Activated T-helper 1 cell treated with Interleukin-2 at 50 U/mL for 16 hours (primary cell): ENCODE measurements at places on chromosomes 4 and X.

DNA sequence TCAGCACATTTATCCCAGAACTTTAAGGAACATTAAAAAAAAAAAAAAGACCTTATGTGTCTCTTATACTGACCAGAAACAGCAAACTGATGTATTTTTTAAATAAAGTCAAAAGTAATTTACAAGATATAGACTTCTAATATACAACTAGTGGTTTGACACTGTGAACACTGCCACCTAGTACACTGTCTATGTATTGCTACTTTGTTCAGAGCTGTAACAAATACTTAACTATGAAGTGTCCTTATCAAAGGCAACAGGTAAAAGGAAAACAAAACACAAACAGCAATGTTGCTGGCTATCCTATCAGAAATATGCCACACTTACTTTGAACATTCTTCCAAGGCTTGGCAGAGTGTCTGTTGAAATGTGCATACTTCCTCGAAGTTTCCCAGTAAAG is 60.4 kb downstream of the CD40LG start:
- no peak for DNase-seq

DNA sequence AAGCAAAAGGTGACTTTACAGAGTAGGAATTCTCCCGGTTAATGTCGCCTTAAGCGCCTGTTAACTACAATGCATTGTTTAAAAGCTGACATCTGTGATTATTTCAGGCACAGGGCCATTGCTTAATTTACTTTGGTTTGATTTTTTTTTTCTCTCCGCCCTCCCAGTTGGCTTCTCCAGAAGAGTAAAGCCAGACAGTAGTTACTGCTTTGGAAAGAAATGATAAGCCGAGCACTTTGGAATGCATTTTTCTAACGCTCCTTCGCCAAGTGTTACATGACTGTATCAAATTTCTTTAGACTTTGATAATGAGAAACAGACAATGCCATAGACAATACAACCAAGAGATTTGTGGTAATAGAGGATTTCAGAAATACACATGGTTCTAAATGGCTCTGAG is 383.0 kb upstream of the TENM3 start:
- no peak for DNase-seq

GRCh38 chr4:26183017-26183416 is 137.8 kb upstream of the RBPJ start:
- no peak for DNase-seq

- DNase-seq, result no peak
Observed at GRCh38 chrX:154030266-154030665, 10.6 kb upstream of the IRAK1 start.

- DNase-seq, result no peak
Observed at GRCh38 chr4:184309241-184310170, 91.8 kb upstream of the ENPP6 start.

DNA sequence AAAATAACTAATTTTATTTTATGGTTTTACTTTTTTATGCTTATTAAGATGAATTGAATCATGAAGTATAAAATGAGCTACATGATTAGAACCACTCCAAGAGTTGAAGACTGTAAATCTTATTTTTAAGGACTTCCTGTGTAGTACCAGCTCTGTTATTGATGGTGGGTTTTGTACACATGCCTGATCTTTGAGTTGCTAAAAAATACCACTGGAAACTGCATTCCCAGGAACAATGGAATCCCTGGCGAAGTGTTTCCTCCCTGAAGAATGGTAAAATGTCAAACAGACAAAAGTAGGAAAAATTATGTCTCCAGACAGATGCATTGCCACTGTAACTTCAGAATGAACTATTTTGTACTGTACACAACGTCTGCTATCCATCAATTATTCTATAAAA is 935.4 kb upstream of the TENM3 start:
- no peak for DNase-seq

- no peak for DNase-seq
Observed at GRCh38 chr4:45442466-45442865, 681.4 kb downstream of the GABRG1 start.

DNA sequence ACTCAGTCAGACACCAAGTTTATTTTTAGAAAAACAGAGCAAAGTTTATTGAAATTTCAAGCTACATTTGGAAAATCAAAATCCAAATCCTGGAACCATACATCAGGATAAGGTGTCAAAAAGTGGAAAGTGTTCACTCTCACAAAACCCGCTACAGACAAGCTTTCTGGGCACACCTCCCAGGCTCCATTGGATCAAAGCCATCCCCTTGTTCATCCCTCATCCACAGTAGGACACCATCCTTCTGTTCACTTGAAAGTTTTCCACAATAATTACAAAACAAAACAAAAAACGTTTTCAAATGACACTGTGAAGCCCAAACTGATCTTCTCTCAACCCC is 62.4 kb downstream of the TSC22D3 start:
- DNase-seq, result no peak

DNA sequence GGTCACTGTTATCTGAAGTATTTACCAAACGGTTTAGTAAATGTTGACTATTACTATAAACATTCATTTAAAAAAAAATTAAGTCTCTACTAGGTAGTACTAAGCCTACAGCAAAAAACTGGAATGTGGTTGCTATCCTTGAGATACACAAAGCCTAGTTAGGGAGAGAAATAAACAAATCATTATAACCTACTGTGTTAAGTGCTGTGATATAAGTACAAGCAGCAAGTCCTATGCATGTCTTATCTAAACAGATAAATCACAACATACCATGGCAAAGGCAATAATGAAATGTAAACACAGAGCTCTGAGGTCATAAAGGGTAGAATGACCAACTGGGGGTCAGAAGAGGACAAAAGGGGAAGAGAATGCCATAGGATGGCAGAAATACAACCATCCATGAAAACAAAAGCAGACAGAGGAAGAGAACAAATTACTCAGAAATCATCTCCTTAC is 92.2 kb downstream of the RNF150 start:
- no peak for DNase-seq

DNA sequence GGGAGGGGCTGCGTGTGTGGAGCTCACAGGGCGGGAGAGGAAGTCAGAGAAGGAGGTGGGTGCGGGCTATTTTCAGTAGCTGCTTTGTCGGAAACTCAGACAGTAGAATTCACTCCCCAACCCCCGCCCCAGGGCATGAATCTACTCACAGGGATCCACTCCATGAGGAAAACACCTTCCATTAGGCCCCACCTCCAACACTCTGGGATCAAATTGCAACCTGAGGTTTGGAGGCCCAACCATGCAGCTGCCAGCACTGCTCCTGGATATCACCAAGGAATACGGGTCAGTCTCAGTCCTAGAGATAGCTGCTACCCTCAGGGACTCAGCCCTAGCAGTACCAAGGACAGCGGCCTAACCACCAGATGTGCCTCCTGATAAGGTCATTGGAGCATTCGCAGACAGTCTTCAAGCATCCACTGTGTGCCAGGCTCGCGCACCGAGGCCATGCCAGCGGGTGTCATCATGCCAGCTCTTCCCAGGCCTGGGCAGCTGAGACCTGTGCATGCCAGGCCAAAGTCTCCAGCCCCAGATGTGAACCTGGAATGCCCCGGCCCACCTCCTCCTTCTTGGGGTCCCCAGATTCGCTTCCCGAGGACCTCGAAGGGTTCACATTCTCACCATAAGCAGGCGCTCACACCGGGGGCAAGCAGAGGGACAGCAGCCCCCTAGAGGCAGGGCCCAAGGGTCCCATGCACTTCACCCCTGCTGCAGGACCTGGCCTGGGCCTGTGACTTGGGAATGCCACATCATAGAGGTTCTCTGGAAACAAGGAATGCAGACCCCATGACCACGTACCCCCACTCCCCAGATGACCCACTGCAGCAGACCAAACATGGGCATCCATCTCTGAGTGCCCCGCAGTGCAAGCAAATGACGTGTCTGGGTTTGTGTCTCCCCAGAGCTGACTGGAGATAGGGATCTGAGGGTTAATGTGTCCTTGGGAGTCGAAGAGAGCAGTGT is 102.3 kb downstream of the ADRA2C start:
- no peak for DNase-seq

DNA sequence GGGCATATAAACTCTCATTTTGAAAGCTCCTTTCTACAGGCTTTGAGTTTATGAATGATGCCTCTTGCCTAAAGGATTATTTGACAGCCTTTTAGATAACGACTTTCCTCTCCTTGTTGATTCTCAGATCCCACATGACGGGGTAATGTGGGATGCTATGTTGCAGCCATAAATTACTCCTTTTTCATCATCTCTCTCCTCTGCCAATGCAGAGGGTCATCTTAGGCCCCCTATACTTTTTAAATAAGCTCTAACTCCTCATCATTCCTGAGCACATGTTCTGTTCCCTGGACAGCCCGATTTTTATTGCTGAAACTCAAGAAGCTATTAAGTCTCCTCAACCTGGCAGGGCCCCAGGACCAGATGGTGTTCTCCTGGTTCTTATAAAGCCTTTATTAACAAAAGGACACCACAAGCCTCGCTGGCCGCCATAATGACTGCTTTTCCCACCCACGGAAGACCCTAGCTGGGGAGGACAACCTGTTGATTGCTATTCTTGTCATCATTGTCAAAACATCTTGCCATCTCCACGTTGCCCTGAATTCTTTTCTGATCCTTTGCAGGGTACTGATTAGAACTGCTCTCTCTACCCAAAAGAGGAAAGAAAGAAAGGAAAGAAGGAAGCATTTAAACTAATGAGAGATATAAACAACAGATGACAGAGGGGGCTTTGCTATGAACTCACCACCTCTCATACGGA is 150.7 kb downstream of the DHX15 start:
- no peak for DNase-seq

GRCh38 chr4:7034262-7035081 is 8.7 kb upstream of the TADA2B start:
- no peak for DNase-seq

DNA sequence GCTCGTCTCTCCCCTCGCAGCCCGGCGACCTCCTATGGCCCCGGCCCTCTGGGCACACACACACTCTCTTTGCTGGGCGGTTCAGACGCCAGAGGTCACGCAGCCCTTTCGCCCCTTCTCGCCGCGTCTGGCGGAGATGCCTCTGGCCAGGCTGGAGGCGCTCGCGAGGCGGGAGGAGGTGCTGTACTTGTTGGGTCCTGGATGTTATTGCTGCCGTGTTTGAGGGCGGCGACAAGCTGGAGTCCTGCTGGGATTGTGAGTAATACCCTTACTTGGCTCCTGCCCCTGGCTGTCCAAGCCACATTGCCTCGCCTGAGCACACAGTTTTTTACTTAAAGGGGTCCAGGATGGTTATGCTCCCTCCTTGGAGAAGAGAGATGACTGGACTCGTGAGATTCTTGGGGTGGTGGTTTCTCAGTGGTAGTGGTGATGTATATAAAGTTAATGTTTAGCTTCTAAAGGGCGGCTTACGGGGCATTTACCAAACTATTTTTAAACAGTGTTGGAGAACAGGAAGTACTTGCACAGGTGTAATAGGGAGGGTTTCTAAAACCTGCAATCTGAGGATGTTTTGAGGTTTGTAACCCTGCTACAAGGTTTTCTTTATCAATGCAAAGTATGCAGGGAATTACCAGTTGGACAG is 572 bp downstream of the USP53 start:
- peak; percentile 41 for DNase-seq

DNA sequence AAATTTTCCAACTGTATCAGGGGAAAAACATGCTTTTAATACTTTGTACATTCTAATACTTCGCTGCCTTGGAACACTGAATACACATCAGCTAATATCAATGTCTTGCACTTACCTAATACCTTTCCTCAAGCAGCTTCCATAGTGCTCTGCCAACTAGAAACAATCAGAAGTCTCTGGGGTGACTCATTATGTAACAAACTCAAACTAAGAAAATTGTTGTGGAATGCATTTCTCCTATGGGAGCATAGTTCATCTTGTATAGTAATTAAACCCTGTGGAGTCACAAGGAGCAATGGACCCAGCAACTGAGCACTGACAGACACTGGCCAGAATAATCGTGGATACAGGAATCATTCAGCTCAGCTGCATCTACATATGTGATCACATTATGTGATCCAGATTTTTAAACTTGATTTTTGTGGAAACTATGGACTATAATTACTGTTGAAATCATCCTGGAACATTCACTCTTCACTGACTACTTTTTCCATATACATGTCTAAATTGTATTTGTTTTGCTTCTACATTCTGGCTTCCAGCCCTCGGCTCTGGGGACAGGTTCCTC is 496.9 kb downstream of the TMA16 start:
- DNase-seq, result no peak

- DNase-seq, result no peak
Observed at GRCh38 chrX:103153661-103154060, 60.7 kb upstream of the NXF3 start.

GRCh38 chr4:142396279-142396678 is 449.8 kb downstream of the INPP4B start:
- no peak for DNase-seq

GRCh38 chrX:85114776-85115175 is 111.1 kb downstream of the APOOL start:
- no peak for DNase-seq

DNA sequence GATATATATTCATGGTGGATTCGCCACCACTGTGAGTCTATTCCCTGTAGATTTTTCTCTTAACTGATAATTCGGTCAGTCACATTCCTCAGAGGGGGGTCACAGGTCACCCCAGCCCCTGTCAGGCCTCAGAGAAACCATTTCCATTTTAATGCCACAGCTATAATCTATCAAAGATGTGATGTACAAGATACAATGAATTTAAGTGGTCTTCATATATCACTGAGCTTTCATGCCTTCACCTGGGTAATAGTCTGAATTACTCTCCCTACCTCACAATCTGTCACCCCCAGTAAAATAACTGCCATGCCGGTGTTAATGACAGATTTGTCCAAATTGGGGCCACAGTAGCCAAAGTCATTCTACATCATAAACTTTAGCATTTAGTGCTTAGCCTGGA is 64.7 kb downstream of the NKX6-1 start:
- DNase-seq, result no peak

DNA sequence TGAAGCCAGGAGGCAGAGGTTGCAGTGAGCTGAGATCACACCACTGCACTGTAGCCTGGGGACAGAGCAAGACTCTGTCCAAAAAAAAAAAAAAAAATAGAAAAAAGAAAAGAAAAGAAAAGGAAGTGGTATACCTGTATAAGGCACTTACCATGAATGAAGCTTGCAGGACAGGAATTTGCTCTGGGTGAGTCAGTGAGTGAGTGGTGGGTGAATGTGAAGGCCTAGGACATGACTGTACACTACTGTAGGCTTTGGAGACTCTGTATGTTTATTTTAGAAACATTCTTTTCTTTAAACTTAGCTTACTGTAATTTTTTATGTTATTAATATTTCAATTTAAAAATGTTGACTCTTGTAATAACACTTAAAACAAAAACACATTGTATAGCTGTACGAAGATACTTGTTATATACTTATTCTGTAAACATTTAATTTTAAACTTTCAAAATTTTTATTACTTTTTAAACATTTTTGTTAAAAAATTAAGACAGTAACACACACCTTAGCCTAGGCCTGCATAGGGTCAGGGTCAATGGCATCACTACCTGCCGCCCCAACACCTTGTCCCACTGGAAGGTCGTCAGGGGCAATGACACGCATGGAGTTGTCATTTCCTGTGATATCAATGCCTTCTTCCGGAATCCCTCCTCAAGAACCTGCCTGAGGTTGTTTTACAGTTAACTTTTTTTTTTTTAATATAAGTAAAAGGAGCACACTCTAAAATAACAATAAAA is 78.7 kb downstream of the CLNK start:
- DNase-seq, result no peak

- DNase-seq, result no peak
Observed at GRCh38 chr4:150079081-150079581, 886 bp downstream of the DCLK2 start.
